Nucleus accumbens (tissue), 56 donors: ENCODE measurements at places on chromosomes 5 and 9.

- no peak for DNase-seq
Observed at GRCh38 chr5:132435447-132435846, 55.1 kb downstream of the IRF1 start.

DNA sequence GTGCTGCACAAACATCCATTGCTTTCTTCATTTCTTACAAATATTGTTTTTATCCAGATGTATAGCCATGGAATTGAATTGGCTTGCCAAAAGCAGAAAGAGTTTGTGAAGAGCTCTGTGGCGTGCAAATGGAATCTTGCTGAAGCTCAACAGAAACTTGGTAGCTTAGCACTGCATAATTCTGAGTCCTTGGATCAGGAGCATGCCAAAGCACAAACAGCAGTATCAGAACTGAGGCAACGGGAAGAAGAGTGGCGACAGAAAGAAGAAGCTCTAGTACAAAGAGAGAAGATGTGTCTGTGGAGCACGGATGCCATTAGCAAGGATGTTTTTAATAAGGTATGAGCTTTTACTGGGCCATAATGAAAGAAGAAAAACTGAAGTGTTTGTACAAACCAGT lies 5.5 kb downstream of the CDC37L1 start:
- DNase-seq, result no peak

DNA sequence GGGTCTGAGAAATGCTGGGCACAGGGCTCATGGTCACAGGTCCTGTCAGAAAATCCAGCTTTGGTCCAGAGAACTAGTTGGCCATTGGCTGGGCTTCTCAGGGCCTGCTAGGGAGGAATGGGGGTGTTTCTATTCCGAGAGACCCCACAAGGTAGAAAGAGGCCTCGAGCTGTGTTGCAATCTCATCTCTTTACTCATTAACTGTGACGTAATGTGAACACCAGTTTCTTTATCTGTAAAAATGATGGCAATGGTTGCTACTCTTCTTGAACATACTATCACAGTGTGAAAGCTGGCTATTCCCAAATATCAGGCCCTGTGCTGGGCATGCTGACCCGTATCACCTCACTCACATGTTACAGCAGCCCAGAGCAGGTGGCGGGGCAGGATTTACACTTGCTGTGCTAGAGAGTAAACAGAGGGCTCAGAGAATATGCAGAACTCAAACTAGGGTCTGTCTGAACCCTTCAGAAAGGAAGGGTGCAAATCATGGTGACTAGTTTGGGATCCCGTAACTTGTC lies 35.7 kb upstream of the SLC25A51 start:
- no peak for DNase-seq

DNA sequence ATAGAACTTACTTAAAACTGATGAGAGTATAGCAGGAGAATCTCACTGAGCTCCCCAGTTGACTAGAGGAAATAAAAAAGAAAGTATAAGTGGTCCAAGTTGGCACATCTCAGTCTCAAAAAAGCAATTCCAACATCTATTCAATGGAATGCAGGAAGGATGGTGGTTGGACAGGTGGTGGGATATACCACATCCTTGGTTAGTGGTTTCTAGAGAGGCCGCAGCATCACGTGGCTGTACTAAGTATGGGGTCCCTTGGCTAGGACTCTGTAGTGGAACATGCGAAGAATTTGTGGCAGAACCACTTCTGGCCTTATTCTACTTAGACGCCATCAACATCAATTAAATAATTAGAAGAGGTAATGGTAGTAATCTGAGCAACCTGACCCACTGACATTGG lies 232.4 kb downstream of the SAXO1 start:
- DNase-seq, result no peak

- no peak for DNase-seq
Observed at GRCh38 chr5:171493646-171494393, 74.4 kb downstream of the FGF18 start.

DNA sequence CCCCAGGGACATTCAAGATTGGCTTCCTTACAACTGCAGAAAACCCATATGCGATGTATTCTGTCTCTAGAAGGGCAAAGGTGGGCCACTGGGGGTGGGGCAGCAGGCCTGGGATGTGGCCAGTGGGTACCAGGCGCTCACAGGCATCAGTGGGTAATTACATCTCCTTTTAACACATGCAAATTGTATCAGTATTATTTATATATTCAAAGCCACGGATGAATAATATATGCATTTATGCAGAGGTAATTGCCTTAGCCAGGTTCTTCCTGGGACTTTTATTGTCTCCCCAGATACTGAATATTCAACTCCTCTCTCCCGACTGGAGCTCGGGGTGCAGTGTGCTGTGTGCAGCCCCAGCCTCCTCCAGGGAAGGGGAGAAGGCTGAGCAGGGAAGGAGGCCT lies 109.4 kb upstream of the MVB12B start:
- no peak for DNase-seq

GRCh38 chr9:126809068-126809467 lies 4.2 kb downstream of the ZBTB43 start:
- DNase-seq, result no peak

GRCh38 chr5:151223447-151224264 lies at the start of gene CCDC69:
Gene CCDC69, minus strand, starts transcription at chr5:151224092. Its CDS starts 122 bp downstream, at chr5:151223970.
- peak; percentile 48 for DNase-seq

GRCh38 chr5:80672140-80672736 lies 17.5 kb upstream of the DHFR start:
- peak; percentile 37 for DNase-seq

DNA sequence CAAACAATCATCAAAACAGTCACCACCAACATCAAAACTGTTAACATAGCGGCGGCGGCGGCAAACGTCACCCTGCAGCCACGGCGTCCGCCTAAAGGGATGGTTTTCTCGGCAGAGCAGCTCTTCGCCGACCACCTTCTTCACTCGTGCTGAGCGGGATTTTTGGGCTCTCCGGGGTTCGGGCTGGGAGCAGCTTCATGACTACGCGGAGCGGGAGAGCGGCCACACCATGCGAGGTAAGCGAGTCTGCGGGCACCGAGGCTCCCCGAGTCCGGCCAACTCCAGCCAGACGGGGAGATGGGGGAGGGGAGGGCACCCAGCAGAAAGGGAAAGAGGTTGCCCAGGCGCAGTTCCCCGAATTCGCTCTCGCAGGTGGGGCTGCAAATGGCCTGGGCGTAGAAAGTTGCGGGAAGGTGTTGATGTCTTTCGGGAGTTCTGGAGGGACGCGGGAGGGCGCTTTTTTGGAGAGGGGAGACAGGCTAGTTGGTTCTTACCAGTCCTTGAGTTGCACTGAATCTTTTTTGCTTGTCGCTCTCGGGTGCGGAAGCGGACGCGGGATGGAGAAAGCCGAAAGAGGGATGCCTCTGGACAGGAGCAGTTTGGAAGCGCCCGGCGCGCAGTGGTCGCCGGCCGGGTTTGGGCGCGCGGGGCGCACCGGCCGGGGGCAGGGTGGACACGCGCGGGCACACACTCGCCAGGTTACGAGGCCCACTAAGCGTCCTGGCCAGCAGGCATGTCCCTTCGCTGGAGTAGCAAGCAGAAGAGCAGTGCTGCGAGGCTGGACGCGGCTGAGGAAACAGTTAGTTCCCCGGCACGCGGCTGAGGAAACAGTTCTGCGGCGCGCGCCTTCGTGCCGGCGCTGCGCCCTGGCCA lies 849 bp downstream of the RORB start:
- peak; percentile 37 for DNase-seq
